ENCODE measurements at places on chromosomes 7 and 10. TPM values are rescaled to one million over a fixed set of nuclear protein-coding genes. Genes with fewer than 3 reads are reported as not detected.

Gene AKR1C8
- not detected for total RNA-seq

Gene SPDYE2
- 0.34 TPM for total RNA-seq

GRCh38 chr7:2730846-2731770, 43.1 kb downstream of the AMZ1 start:
- H3K4me1 ChIP-seq = peaks cover 8% of the 10 kb centered on the region
- H3K36me3 ChIP-seq = peaks cover 6% of the 10 kb centered on the region
- no peak overlapping the region for H3K27ac ChIP-seq
- H3K4me3 ChIP-seq = no peak overlapping the region
- DNase-seq = peak; percentile 72

- H3K4me3 ChIP-seq = no peak overlapping the region
- no peaks in the 10 kb centered on the region for H3K27me3 ChIP-seq
- peaks cover 21% of the 10 kb centered on the region for H3K36me3 ChIP-seq
These were observed 70.2 kb downstream of the RHOBTB1 start for GRCh38 chr10:60873758-60874157.

- no peaks in the 10 kb centered on the region for H3K4me1 ChIP-seq
- H3K27me3 ChIP-seq = no peaks in the 10 kb centered on the region
- DNase-seq = peak; percentile 27
- H3K36me3 ChIP-seq = no peaks in the 10 kb centered on the region
- H3K27ac ChIP-seq = no peak overlapping the region
These were observed 1183.9 kb upstream of the C7orf33 start for GRCh38 chr7:147406521-147407135.

DNA sequence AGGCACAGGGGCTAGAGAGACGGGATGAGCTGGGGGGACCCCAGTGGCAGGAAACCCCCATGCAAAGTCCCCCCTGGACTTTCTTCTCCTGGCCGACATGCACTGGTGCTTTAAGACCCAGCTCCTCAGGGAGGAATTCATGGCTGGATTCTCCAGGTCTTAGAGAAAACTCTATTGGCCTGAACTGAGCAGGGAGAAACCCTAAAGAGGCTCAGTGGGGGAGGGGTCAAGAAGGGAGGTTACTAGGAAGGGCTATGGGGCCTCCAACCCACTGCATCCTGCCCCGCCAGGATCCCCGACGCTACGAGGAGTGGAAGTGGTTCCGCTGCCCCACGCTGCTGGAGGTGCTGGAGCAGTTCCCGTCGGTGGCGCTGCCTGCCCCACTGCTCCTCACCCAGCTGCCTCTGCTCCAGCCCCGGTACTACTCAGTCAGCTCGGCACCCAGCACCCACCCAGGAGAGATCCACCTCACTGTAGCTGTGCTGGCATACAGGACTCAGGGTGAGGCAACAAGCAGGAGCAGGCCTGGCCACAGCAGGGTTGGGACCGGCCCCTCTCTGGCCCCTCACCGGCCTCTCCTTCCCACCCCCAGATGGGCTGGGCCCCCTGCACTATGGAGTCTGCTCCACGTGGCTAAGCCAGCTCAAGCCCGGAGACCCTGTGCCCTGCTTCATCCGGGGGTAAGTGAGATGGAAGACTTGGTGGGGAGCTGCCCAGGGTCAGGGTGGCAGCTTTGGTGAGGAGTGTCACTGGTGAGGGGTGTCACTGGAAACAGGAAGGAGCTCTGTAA, 13.8 kb downstream of the ATG9B start:
- H3K4me1 ChIP-seq = no peaks in the 10 kb centered on the region
- peak overlapping the region; percentile 44 for H3K27ac ChIP-seq
- H3K36me3 ChIP-seq = no peaks in the 10 kb centered on the region

DNA sequence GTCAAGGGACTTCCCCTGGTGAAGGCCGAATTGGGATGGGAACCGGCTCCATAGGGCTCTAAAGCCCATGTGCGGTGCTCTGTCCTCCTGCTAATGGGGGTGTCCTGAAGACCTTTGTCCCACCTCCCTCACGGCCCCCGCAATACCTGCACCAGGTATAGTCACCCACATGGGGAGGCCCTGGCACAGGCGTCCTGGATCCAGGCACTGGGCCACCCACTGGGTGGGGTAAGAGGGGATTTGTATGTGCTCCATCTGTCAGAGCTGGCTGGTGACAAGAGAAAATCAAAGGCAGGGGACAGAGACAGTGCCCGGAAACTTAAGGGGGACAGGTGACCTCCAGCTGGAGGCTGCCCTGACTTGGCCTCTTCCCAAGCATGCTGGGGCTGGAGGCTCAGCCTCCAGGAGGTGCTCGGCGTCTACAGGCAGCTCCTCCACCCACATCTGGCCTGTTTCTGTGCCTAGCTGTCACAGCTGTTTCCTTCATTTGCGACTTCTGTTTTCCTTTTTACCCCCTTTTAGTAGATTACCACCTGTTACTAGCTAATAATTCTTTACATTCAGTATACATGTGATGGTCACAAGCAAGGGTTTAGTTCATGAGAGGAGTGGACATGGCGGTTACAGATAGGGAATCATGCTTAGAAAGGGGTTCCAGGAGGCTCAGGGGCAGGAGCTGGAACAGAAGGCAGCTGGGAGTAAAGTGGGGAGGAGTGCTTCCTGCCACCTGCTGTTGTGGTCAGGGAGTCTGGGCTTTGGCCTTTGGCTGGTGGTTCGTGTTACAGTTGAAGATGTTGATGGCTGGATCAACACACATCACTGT, 2.3 kb upstream of the CUZD1 start:
- H3K36me3 ChIP-seq = peaks cover 5% of the 10 kb centered on the region
- DNase-seq = no peak
- H3K4me3 ChIP-seq = no peak overlapping the region
- H3K27ac ChIP-seq = no peak overlapping the region
- H3K4me1 ChIP-seq = no peaks in the 10 kb centered on the region
